ENCODE measurements at places on chromosomes 6 and 20.

- DNase-seq, result no peak
These were observed 18.2 kb upstream of the KIAA1755 start for GRCh38 chr20:38278763-38279162.

DNA sequence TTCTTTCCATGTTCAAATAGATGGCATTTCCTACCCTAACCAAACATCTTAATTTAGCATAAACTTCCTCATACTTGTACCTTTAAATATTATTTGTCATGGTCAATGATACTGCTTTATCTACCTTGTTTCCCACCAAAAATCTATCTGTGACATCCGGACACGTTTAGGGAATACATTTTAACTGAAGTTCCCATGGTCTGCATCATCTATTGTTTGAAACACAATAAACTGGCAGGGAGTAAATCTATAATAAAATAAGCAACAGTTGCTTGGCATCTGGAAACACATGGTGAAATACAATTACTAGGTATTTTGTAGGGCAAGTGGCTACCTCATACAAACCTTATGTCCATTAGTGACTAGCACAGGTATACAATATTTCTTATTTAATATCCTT, 289.1 kb downstream of the GJA1 start:
- DNase-seq, result no peak

- no peak for DNase-seq
These were observed 45.8 kb downstream of the TBC1D7 start for GRCh38 chr6:13282393-13283069.

DNA sequence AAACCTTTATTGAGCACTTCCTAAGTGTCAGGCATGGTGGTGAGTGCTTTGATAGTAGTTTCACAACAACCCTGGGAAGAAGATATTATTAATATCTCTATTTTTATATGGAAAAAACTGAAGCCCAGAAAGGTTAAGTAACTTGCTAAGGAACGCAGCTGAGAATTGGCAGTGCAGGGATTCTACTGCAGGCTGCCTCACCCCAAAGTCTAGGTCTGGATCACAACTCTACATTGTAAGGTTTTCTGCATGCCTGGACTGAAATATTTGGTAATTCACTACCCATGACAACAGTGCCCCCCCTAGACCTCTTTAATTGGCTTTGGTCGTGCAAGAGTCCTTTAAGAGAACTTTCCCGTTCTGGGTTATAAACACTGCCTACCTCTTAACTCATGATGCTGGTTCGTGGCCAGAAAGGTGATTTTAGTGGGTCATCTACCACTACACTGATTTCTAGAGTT, 67.1 kb upstream of the KCNQ5 start:
- DNase-seq, result no peak

- no peak for DNase-seq
These were observed 19.5 kb downstream of the ADNP start for GRCh38 chr20:50911716-50912115.

- no peak for DNase-seq
These were observed 25.7 kb downstream of the HEBP2 start for GRCh38 chr6:138429761-138430160.

- DNase-seq, result no peak
These were observed 5.0 kb upstream of the APOBEC2 start for GRCh38 chr6:41047745-41048732.

- no peak for DNase-seq
These were observed 7.2 kb downstream of the MYLIP start for GRCh38 chr6:16136091-16136490.

DNA sequence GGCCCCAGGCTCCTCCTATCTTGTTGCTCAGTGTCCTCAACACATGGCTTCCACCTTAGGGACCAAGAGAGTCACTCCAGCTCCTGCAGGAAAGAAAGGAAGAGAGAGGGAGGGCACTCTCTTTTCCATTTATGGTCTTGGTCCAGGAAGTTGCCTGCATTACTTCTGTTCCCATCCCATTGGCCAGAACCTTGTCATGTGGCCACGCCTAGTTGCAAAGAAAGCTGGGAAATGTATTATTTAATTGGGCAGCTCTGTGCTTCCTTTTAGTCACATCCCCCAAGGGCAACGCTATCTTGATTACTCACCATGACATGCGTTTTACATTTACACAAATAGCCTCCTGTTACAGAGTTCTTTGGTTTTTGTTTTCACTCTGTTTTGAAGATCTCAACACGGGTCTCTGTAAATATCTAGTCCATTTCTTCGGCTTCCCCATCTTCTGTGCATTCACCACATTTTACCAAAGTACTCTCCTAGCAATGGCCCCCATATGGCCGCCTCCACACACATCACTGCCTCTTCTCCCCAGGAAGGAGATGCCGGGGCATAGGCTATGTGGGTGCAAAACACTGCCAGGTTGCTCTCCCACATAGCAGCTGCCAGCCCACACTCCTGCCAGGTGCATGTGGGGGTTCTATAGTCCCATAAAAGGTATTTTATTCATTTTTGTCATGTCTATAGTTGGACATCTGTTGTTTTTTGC, 35.7 kb upstream of the ZMYND8 start:
- DNase-seq, result no peak

DNA sequence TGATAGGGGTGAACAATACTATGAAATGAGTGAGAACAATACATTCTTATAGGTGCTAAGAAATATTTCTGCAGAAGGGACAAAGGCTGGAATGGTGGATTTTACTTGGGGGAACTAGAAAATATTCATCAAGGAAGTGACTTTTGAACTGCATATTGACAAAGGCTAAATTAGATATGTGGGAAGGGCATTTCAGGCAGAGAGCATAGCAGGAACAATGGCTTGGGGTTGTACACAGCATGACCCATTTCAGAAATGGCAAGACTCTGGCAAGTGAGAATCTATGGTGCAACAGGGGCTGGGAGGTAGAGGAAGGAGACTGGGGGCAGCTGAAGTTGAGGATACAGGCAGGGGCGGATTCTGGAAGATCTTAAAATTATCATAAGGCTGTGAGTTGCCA, 46.7 kb upstream of the KIF16B start:
- no peak for DNase-seq

Data from NCI-H1417 treated with DMSO at 0.1 percent for 48 hours (cell line).